ENCODE measurements at places on chromosomes 6 and 20.

GRCh38 chr20:12698817-12699216 is 310.0 kb upstream of the SPTLC3 start:
- DNase-seq = no peak

- no peak for DNase-seq
Measured at GRCh38 chr6:39243809-39244208, 14.5 kb upstream of the KCNK5 start.

- DNase-seq = no peak
Measured at GRCh38 chr6:139406577-139407343, 32.3 kb upstream of the CITED2 start.

GRCh38 chr6:160462551-160463109 is 114.5 kb downstream of the SLC22A3 start:
- DNase-seq = no peak

GRCh38 chr6:150899231-150899630 is 33.7 kb downstream of the MTHFD1L start:
- DNase-seq = no peak

- DNase-seq = peak; percentile 93
Measured at GRCh38 chr6:7541175-7542064, at the start of gene DSP. Gene DSP (plus strand): TSS chr6:7541671. CDS start chr6:7541916, 245 bp downstream.

DNA sequence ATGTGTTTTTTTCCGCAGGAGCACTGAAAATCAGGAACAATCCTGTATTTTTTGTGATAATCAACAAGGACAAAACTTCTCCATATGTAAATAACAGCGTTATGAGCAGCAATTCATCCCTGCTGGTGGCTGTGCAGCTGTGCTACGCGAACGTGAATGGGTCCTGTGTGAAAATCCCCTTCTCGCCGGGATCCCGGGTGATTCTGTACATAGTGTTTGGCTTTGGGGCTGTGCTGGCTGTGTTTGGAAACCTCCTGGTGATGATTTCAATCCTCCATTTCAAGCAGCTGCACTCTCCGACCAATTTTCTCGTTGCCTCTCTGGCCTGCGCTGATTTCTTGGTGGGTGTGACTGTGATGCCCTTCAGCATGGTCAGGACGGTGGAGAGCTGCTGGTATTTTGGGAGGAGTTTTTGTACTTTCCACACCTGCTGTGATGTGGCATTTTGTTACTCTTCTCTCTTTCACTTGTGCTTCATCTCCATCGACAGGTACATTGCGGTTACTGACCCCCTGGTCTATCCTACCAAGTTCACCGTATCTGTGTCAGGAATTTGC is at the start of gene TAAR6:
TAAR6 (plus strand) TSS at position 102 of the 557 bp plus-strand sequence; CDS start at position 102, 0 bp downstream.
- DNase-seq = no peak

GRCh38 chr6:36000451-36000850 is 24.0 kb downstream of the SLC26A8 start:
- no peak for DNase-seq

- no peak for DNase-seq
Measured at GRCh38 chr6:158924499-158925455, 75.2 kb downstream of the RSPH3 start.

DNA sequence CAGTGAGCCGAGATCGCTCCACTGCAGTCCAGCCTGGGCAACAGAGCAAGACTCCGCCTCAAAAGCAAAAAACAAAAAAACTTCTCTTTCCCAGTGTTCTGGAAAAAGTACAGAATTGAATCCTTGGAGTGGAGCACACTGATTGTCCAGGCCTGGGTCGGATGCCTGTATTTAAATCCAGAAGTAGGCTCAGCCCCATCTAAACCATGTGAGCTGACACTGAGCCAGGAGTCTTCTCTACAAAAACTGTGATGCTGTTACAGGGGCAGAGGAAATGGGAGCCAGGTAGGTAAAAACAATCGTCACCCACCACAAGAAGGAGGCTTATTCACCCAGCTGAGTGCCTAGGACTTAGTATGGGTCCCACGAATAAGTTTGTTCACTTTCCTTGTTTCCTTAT is 43.0 kb upstream of the PTPN1 start:
- no peak for DNase-seq

DNA sequence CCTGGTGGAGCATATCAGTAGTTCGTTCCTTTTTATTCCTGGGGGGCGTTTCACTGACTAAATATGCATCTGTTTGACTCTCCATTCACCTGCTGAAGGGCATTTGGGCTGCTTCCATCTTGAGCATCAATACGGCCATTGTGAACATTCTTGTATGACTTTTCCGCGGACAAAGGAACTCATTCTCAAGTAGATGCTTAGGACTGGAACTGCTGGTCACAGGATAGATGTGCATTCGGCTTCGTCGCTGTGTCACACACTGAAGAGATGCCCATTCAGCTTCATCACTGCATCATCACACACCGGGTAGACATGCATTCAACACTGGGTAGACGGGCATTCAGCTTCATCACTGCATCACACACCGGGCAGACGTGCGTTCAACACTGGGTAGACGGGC is 95.3 kb downstream of the TAF4 start:
- DNase-seq = no peak

GRCh38 chr6:17633465-17634188 is 33.5 kb downstream of the FAM8A1 start:
- DNase-seq = no peak

DNA sequence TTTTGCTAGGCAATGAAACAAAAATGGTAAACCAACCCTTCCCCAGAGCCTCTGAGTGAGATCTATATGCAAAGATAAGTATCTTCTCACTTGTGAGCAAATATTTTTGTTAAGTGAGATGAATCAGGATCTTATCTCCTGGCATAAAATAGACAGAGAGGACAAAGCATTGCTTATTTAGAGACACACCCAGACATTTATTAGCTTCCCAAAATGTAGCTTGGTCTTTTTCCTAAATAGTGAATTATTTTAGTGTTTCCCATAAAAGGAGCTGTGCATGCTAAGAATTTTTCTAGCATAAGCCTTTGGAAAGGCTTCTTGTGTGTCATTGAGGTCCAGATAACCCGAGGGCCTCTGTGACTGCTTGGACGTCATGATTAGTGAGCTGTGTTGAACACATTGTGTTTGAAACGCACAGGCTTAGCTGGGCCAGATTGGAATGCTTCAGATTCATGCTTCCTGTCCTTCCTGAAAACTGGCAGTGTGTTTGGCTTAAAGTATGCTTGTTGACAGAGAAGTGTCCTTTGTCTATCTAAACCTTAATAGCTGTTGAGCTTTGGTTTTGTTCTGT is 16.5 kb downstream of the MTHFD1L start:
- DNase-seq = no peak

GRCh38 chr20:53302695-53303412 is 290.8 kb downstream of the ZNF217 start:
- no peak for DNase-seq

DNA sequence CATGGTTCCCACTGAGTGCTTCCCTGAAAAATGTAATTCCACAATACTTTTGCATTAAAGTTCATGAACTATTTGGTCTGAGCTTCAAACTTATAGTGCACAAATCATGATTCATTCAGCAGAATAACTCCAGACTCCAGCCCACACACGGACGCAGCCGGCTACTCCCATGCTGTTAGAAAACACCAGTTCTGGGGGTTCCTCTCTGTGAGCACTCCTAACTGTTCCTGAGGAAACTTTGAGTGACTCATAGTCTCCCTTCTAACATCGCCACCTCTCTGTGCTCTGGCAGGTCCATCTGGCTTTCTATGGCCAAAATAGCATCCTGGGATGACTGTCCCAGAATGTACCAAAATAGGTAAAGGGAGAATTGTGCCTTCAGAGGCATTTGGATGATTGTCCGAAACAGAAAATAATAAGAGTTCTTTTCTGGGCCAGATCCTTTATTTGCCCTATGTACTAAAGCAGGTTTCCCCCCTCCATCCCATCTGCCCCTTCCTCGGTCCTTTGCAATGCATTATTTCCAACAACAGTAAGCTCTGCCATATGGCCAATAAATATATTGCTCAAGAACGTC is 32.3 kb upstream of the LY86 start:
- DNase-seq = no peak

DNA sequence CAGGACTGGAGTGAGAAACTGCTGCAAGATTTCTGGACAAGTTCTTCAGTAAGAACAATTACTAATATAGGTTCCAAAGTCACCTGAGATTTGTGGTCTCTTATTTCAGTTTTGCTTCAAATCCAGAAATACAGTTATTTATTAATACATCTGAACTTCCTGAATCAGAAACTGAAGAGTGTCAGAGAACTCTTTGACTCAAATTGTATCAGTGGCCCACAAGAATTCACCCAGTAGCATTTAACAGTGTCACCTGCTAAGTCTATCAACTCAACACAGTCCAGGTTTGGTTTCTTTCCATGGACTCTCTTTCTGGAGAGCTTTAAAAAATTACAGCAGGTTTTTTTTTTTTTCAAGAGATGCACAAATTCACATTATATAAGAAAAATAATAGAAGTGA is 18.8 kb upstream of the NHSL1 start:
- DNase-seq = no peak

DNA sequence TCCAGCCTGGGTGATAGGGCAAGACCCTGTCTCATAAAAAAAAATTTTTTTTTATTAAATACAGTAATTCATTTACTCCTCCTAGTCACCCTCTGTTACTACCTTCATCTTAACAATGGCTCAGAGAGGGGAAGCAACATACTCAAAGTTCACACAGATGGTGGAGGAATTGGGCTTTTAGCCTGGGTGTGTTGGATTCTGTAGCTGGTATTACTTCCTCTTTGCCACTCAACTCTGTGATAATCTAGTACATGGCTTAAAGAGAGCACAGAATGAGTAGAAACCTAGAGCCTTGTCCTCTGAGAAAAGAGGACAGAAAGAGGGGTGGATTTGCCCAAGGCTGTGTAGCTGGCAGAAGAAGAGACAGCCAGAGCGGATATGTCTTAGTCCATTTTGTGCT is 96.6 kb downstream of the DLGAP4 start:
- DNase-seq = peak; percentile 44

DNA sequence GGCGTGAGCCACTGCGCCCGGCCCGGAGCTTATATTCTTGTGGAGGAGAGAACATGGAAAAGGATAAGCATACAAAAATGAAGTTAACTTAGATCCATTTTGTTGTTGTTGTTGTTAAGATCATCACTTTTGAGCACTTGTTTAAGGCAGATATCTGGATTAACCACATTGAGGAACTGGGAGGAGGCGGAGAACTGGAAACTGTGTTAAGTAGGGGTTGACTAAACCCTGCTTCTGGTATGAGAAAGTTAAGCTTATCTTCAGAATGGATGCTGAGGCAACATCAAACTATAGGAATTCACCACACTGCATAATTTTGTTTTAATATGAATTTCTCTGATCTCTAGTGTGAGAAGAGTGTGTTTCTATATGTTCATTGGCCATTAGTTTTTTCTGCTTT is 57.6 kb downstream of the GCNT2 start:
- no peak for DNase-seq

DNA sequence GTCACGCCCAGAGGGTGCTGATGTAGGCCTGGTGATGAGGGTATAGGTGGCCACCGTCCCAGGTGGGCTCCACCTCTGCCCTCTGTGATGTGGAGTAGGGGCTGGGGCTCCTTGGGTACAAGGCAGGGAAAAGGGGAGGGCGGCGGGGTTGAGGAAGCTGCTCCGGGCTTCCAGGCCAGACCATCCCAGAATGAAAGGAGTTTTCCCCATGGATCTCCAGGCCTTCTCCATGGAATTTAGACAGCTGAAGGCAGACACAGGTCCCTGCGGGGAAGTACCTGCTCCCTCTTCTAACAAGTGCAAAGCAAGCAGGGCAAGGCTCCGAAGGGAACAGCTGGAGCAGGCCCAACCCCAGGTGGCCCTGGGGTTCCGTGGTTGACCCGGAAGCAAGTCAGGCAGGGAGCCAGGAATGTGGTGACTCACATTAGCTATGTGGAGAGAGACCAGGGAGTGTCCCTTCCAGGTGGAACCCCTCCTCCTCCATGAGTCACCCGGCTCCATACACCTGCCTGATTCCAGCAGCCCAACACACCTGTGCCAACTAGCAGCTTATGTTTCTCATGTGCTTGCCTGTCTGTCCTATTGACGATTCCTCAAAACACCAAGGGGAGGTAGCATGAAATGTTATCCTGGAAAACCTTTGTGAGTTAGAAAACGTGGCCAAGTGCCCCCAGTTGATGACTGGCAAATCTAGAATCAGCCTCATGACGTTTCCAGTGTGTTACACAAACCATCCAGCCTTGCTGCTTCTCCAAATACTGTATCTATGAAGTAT is 59.7 kb upstream of the SNX9 start:
- DNase-seq = peak; percentile 99

- DNase-seq = no peak
Measured at GRCh38 chr20:2524709-2525506, 11.5 kb upstream of the TMC2 start.

- DNase-seq = peak; percentile 39
Measured at GRCh38 chr6:99905209-99906106, 88.6 kb downstream of the MCHR2 start.

DNA sequence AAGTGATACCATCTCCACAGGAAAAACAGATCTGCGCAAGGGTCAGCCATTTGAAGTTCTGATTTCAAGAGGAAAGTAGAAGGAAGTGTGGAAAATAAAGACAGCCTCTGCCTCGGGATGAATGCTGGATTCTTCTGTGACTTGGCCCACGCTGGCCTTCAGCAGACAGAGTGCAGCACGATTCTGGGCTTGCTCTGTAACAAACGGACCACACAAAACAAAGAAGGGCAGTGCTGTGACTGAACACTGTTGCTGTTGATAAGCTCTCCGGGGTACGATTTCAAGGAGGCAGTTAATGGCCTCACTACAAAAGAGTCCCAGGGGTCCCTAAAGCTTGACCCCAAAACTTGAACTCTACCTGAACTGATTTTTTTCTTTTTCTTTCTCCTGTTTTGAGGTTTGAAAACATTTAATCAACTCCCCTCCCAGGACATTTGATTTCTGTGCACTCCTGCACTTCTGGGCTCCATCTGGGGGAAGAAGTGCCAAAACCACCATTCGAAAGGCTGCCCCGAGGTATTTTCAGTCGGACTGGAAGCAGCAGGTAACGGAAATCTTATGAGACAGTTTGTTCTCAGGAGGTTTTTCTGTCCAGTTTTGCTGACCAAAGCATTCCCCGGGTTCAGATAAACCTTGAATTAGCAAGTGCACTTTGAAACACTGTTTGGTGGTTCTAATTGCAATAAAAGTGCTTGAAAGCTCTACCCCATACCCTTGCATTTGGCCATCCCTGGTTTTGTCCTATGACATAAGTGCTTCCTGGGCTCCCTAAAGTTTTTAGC is 189.6 kb downstream of the MYLK4 start:
- peak; percentile 88 for DNase-seq

DNA sequence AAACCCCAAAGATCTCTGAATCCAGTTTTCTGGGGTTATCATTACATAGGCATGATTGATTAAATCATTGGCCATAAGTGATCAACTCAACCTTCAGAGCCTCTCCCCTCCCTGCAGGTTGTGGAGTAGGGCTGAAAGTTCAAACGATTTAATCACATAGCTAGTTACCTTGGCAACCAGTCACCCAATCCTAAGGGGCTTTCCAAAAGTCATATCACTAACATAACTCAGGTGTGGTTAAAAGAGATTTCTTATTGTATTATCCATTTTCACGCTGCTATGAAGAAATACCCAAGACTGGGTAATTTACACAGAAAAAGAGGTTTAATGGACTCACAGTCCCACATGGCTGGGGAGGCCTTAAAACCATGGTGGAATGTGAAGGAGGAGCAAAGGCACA is 935.1 kb upstream of the SLC35B3 start:
- no peak for DNase-seq

Measured in RPMI8226 (cell line).